ENCODE measurements at places on chromosomes 7 and 10.

- no peak for DNase-seq
These were observed 49.6 kb downstream of the SEMA3C start for GRCh38 chr7:80869106-80869784.

DNA sequence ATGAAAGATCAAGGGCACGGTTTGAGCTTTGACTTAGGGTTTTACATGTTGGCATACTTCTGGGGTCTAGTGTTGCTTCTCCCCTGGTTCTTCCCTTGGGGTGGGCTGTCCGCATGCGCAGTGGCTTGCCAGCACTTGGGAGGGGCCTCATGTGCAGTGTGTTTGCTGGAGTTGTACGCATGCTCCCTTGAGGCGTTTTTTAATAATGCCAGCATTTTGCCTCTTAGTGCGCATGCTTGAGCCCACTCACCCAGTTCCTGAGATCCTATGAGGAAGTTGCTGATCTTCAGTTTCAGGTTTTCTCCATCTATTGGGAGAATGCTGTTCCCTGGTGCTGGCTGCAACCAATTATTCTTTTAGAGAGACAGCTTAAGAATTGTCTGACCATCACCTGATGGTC is 113.4 kb upstream of the GPR141 start:
- no peak for DNase-seq

DNA sequence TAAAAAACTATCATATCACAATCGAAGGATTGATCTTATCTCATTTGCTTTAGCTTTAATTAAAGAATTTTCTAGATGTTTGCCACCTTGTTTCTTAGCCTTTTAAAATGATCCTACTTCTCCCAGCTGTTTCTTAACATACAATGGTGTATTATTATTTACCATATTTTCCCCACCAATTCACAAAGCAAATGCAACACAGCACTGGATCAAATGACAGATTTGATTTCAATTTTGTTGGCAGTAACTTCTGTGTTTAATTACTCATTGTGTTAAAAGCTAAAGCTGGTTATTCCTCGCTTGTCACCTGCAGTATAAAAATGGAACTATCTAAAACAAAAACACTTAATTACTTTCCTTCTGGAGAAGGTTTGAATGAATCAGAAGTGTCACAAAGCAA is 19.6 kb downstream of the SVIL start:
- no peak for DNase-seq

GRCh38 chr7:7505915-7506314 is 29.8 kb downstream of the COL28A1 start:
- DNase-seq = no peak

GRCh38 chr7:113810080-113810744 is 108.6 kb downstream of the PPP1R3A start:
- DNase-seq = no peak

- DNase-seq = no peak
These were observed 6.1 kb downstream of the ZNF789 start for GRCh38 chr7:99478464-99479440.

GRCh38 chr7:37786741-37787569 is 61.4 kb upstream of the NME8 start:
- no peak for DNase-seq

DNA sequence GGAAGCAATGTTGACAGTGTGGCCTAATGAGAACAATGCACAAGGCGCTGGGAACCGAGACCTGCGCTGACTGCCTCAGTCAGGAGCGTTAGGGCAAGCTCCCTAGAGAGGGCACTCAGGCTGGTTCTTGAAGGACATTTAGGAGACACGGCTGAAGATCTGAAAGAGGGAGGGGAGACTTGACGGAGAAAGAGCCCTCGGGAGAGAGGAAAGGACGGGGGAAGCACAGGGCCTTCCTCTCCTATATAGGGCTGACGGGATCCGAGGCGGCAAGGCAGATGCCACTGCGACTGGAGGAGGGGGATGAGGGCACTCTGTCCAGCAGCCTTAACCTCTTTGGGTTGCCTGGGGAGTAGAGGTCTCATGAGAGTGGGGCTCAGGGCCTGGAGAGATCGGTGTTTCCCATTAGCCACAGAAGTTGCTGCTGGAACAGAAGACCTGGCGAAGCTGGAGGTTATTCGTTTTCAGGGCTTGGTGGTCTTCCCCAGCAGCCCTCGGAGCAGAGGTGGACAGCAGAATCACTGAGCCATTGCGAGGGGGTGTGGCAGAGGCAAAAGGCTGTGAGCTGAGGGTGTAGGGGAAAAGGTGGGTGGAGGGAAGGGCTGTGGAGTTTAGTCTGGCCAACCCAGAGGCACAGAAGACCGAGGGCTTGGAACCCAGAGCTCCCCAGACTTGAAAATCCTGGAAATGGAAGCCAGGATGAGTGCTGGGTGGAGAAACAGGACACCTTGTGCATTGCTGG is 36.0 kb downstream of the CLEC2L start:
- DNase-seq = no peak

GRCh38 chr10:21926358-21926925 is 77.1 kb downstream of the DNAJC1 start:
- no peak for DNase-seq

- no peak for DNase-seq
These were observed 73.4 kb downstream of the AHR start for GRCh38 chr7:17371671-17372524.

- no peak for DNase-seq
These were observed 91.8 kb downstream of the RNLS start for GRCh38 chr10:88491314-88491713.

GRCh38 chr7:78198756-78199155 is 400.2 kb downstream of the PHTF2 start:
- no peak for DNase-seq

GRCh38 chr7:17770710-17771375 is 169.5 kb downstream of the SNX13 start:
- no peak for DNase-seq

GRCh38 chr7:55493408-55493807 is 78.9 kb downstream of the VOPP1 start:
- no peak for DNase-seq

- DNase-seq = no peak
These were observed 123.4 kb downstream of the ATE1 start for GRCh38 chr10:121804460-121804859.

- no peak for DNase-seq
These were observed 147.5 kb downstream of the RAB11FIP2 start for GRCh38 chr10:117899181-117899683.

DNA sequence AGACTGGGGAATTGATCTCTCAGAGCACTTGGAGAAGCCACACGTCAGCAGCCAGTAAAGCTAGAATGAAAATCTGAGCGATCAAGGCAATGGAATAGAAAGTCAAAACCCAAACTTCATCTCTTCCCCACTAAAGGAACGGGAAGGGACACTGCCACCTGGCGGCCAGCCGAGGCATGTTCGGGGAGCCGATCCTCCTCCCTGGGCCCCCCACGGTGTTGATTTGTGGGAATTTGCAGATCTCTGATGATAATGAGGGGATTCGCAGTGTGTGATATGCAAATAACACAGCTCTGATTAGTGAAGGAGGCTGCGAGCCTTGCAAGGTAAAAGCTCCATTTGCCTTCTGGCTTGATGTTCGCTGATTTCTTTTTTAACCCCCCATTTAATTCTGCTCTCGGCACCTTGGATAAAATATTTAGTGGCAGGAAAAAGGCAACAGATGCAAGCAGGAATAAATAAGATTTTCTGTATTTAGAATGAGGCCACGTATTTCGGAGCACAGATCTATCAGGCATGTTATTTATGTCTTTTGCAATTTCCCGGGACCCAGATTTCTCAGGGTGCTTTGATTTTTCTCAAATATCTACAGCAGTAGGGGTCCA is 258.6 kb downstream of the PAXIP1 start:
- DNase-seq = no peak
